Suppressor macrophage (primary cell): ENCODE measurements at places on chromosomes 12 and 14.

GRCh38 chr12:119229205-119229604, 50.5 kb downstream of the HSPB8 start:
- no peak for DNase-seq

DNA sequence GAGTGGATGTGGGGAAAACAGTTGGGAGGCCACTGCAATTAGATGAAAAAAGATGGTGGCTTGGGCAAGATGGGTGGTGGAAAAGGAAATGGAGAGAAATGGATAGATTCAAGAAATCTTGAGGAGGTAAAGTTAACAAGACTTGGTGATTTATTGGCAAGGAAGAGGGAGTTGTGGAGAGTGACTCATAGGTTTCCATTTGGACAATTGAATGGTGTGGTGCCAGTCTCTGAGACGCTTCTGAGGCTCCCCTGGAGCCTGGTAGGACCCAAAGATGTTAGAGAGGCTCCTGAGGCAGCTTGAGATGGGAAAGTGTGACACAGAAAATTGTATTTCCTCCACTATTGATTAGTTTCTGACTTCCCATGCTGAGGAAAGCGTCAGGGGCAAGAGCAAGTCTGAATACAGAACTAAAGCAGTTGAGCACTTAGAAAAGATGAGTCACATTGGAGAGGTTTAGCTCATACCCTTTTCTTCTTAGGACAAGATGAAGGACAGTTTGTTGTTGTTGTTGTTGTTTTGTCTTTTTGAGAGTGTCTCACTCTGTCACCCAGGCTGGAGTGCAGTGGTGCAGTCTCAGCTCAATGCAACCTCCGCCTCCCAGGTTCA, 4.5 kb downstream of the PRPF40B start:
- DNase-seq = no peak

DNA sequence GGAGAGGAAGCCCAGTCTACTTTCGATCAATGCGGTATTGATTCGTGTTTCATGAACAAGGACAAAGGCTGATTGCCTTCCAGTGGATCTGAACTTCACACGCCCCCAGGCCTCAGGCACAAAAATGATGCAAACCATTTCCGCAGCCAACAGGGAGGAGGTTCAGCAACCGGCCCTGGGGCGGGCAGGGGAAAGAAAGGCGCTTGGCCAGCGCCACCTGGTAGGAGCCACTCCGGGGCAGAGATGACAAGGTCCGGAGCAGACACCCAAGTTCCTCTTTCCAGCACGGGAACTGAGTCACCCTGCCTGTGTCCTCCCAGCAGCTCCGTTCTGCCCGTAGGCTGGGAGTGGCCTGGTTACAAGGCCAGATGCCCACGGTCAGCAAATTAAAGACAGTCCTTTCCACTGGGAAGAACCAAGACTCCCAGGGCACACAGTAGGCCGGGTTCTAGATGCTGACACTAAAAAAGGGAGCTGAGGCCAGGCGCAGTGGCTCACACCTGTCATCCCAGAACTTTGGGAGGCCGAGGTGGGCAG, 136.3 kb downstream of the SCARB1 start:
- peak; percentile 99 for DNase-seq

- DNase-seq = no peak
These were observed 21.8 kb downstream of the WNK1 start for GRCh38 chr12:774051-774614.

GRCh38 chr12:39375206-39375808, 67.6 kb downstream of the KIF21A start:
- no peak for DNase-seq

DNA sequence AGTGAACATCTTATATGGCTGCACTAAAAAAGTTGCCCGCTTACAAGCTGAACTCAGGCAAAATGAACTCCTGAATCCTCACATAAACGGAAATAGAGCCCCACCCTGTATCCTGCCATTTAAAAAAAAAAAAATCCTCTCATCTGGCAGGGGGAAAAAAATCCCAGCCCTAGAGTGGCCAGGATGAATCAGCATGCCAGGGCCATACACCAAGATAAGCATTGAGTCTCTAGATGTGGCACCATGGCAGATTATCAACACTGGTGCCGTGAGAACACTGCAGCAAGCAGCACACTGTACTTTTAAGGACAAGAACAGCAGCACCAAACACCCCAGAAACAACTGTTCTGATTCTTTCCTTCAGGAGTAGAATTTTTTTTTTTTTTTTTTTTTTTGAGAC, 65.5 kb downstream of the RASSF3 start:
- no peak for DNase-seq
